ENCODE measurements at places on chromosomes 6 and 20.

- no peak for ATAC-seq
Measured at GRCh38 chr6:119326291-119327005, 23.1 kb downstream of the MAN1A1 start.

DNA sequence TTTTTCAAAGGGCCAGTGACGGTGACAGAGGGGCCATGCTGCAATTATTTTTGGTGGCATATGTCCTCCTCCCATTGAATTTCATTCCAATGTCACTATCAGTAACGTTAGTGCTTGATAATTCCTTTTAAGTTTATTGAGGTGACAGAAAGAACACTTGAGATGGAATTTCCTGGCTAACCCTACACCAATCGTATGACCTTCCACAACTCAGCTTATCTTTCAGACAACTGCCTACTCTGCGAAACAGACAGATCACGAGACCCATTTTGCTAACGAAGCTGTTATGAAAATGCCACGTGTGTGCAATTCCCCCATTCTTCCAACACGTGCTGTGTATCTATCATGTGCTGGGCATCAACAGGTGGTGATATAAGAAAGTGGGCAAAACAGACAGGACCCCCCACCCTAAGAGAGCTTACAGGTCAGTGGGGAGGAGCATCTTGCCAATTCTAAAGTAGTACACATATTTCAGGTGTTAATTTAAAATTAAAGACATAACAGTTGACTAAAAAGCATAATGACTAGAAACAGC lies 113.0 kb downstream of the IRF4 start:
- ATAC-seq, result no peak

DNA sequence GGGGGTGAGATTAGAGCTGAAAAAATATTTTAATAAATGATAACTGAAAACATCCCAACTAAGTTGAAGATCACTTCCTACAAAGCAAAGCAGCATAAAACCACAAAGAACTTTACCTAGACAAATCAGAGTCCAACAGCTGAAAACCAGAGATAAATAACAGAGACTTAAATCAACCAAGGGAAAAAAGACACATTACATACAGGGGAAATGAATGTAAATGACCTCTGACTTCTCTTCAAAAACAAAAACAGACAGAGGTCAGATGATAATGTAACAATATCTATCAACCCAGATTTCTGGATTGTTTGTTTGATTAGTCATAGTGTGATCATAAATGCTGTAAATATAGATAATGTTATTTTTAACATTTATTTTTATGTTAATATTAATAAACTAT lies 782.8 kb downstream of the TFAP2A start:
- ATAC-seq, result no peak

DNA sequence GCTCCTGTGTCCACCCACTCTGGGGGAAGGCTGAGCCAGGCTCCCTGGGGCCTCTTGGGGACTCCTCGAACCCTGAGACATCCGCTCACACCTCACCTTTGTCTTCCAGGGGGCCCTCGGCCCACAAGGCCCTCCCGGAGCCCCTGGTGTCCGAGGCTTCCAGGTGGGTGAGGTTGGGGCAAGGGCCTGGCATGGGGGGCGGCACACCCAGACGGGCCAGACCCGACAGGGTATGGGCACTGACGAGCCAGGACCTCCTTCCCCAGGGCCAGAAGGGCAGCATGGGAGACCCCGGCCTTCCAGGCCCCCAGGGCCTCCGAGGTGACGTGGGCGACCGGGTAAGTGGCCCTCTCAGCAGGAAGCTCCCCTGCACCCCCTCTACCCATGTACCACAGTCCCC lies 13.4 kb downstream of the COL9A3 start:
- no peak for ATAC-seq
